Aortic smooth muscle cell (primary cell): ENCODE measurements at places on chromosomes 5 and 9. TPM values are rescaled to one million over a fixed set of nuclear protein-coding genes. Genes with fewer than 3 reads are reported as not detected.

GMCL2 gene
- not detected in 2 replicates for total RNA-seq

ROPN1L gene
- 0.26 and 0.31 TPM in 2 replicates for total RNA-seq

KCNV2 gene
- total RNA-seq = not detected in 2 replicates

PCDHB8 gene
- total RNA-seq = 0.62 and 1.1 TPM in 2 replicates

FCN2 gene
- not detected in 2 replicates for total RNA-seq

FOXD4L5 gene
- under 0.01 and 0.06 TPM in 2 replicates for total RNA-seq

PCDHGB3 gene
- 5.7 and 8.4 TPM in 2 replicates for total RNA-seq

GDF9 gene
- total RNA-seq = 0.12 and 0.13 TPM in 2 replicates

SLC23A1 gene
- total RNA-seq = not detected in 2 replicates

FBN2 gene
- total RNA-seq = 4.4 and 18.4 TPM in 2 replicates

SPATA6L gene
- 0.79 and 0.81 TPM in 2 replicates for total RNA-seq

CDX1 gene
- total RNA-seq = 0.12 and 0.13 TPM in 2 replicates

PCDHAC2 gene
- total RNA-seq = 0.31 and 0.53 TPM in 2 replicates

BHMT gene
- under 0.01 TPM in 1 of 2 replicates, not detected in the other for total RNA-seq

FAM169A gene
- total RNA-seq = 0.19 and 0.40 TPM in 2 replicates

OTULINL gene
- not detected in 2 replicates for total RNA-seq

CCL28 gene
- 1.1 and 1.6 TPM in 2 replicates for total RNA-seq

KIF4B gene
- under 0.01 TPM in 1 of 2 replicates, not detected in the other for total RNA-seq

DRD1 gene
- 0.12 and 0.53 TPM in 2 replicates for total RNA-seq

FCHO2 gene
- 15.8 and 18.2 TPM in 2 replicates for total RNA-seq

EIF4E1B gene
- total RNA-seq = not detected in 2 replicates
